ENCODE measurements at places on chromosomes 1 and 21.

GRCh38 chr1:37995751-37996345, 6.0 kb upstream of the SF3A3 start:
- peak; percentile 54 for DNase-seq

DNA sequence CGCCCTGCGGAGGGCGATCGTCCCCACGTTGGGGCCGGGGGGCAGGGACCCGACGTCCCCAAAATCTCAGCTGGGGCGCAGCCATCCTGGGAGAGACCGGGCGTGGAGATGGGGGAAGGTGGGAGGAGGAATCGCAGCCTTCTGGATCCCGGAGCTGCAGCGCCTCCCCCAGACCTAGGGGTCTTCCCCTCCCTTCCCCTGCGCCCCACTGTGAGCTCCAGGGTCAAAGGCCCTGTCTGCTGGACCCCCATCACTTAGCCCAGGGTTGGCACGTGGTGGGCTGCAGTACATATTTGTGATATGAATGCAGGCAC, 90.2 kb upstream of the VAMP3 start:
- no peak for DNase-seq

- DNase-seq = no peak
These were observed 38.4 kb downstream of the UTP25 start for GRCh38 chr1:209866201-209866600.

GRCh38 chr1:61344696-61345095, 262.3 kb downstream of the NFIA start:
- DNase-seq = no peak

DNA sequence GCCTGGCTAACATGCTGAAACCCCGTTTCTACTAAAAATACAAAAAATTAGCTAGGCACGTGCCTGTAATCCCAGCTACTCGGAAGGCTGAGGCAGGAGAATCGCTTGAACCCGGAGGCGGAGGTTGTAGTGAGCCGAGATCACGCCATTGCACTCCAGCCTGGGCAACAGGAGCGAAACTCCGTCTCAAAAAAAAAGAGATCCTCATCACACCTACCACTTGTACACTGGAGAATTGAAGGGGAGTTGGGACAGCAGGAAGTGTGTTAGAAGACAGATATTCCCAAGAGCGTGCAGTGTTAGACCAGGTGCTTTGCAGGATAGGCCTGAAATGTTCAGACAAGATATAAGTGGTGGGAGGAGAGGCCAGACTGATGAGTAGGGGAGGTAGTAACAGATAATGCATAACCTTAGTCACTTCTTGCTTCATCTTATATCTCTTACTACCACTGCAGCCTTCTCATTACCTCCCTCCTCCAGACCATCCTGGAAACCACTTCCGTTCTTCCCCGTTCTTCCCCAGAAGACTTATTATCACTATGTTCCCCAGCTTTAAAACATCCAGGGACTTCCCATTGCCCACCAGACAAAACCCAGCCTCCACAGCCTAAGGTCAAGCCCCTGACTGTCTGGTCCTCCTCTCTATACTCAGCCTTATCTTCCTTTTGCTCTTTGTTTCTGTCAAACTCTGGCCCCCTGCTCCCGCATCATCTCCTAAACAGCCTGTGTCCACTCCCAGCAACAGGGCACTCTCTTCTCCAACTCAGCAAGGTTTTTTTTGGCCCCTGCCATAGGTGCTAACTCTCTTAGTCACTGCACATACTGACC, 21.3 kb downstream of the FAM20B start:
- no peak for DNase-seq

- DNase-seq = no peak
These were observed 149.3 kb downstream of the SYF2 start for GRCh38 chr1:25082995-25083394.

DNA sequence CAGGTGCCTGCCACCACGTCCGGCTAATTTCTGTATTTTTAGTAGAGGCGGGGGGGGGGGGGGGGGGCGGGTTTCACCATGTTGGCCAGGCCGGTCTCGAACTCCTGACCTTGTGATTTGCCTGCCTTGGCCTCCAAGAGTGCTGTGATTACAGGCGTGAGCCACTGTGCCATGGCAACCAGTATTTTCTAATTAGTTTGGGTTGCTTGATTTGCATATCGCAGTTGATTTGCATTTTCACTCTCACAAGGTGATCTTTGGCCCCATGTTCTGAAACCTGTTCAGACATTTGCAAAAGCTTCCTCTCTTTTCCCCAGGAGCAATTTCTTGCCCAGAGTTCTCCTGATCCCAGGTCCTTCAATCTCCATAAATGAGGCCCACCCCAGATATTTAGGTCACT, 1.7 kb downstream of the TOR3A start:
- no peak for DNase-seq

- no peak for DNase-seq
These were observed 77.1 kb upstream of the COG2 start for GRCh38 chr1:230565141-230565540.

GRCh38 chr1:1136547-1137230, 20.8 kb upstream of the C1orf159 start:
- DNase-seq = no peak

DNA sequence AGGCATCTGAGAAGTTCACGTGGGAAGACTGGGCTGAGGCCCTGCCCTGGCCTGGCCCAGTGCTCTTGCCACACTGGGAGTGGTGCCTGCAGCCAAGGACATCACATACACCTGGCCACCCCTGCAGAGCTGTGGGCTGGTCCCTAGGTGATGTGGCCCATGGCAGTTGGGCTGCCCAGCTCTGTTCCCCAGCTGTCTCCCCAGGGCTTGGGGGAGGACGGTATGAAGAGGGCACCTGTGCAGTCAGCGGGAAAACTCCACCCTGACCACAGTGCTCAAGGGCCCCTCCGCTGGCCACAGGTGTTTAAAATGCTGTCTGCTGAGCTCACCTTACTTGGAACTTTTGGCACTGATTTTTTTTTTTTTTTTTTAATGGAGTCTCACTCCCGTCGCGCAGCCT, 120.4 kb upstream of the SLC25A33 start:
- DNase-seq = no peak

DNA sequence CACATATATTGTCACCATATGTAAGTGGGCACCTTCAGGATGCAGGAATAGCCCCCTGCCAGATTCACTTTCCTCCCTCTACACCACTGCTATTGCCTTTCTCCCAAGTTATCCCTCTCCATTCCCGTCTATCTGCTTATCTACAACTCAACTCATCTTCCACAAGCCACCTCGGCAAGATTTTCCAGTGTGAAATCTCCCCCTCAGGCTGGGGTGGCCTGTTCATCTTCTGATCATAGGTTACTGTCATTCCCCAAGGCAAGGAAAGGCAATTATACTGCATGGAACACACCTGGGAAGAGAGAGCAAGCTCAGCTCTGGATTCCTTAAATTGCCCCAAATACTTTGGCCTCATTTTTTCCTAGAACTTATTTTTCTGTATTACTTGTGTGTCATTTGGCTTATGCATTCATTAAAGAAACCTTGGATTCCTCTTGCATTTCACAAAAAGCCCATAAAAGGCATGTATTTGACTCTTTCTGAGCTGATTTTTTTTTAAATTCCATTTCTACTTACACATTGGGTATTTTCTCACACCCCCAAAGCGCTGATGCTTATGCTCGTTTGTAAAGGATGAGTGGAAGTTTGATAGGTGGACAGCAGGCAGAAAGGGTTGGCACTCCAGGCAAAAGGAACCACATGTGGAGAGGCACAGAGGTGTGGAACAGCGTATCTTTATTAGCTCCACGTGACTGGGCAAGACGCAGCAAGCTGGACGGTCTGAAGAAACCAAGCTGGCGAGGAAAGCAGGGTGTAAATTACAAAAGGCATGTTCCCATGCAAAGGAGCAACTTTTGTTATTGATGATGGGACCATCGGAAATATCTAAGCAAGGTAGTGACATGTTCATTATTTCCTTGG, 169.7 kb upstream of the RAB4A start:
- DNase-seq = no peak

GRCh38 chr1:77888081-77888780, at the start of gene NEXN:
Gene NEXN (plus strand): TSS chr1:77888624. CDS start chr1:77916107, 27,483 bp downstream.
- no peak for DNase-seq

Measured in stimulated activated CD4-positive, alpha-beta T cell treated with anti-CD3 and anti-CD28 coated beads, Interleukin-4, amount 100 ng/mL, for 24 hours (primary cell).